ENCODE measurements at places on chromosomes 13 and 19. TPM values are rescaled to one million over a fixed set of nuclear protein-coding genes. Genes with fewer than 3 reads are reported as not detected.

DNA sequence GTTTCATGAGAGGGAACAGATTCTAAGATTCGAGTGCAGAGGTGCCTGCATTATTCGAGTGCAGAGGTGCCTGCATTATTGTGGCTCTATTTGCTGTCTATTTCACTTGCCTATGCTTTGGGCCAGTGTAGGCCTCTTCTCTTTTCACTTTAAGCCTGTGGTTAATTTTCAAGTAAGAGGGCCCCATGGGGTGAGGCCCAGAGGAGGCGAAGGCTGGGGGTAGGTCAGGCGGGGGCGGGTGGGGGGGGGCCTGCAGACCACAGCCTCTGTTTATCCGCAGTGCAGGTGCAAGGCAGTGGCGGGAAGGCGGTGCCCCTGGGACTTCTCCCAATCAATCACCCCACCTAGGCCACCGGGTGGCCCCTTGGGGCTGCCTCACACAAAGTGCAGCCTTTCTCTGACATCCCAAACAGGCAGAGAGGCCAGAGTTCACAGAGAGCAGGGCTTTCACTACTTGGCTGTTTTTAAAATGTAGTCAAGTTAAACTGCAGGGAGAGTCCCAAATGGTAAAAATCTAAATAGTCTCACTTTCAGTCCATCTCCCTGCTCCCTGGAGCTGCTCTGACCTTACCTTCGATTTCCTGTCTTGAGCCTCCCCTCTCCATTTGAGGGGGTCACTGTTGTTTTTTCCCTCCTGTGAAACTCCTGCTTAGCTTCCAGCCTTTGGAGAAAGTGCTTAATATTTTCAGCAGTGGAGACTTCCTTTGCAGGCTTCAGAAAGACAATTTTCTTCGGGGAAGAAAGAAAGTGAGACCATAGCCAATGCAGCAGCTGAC, 249.0 kb downstream of the DLEU7 start:
- no peak for DNase-seq
- H3K4me1 ChIP-seq, result no peaks in the 10 kb centered on the region
- H3K36me3 ChIP-seq, result no peaks in the 10 kb centered on the region
- no peak overlapping the region for H3K4me3 ChIP-seq
- no peaks in the 10 kb centered on the region for H3K27me3 ChIP-seq

DNA sequence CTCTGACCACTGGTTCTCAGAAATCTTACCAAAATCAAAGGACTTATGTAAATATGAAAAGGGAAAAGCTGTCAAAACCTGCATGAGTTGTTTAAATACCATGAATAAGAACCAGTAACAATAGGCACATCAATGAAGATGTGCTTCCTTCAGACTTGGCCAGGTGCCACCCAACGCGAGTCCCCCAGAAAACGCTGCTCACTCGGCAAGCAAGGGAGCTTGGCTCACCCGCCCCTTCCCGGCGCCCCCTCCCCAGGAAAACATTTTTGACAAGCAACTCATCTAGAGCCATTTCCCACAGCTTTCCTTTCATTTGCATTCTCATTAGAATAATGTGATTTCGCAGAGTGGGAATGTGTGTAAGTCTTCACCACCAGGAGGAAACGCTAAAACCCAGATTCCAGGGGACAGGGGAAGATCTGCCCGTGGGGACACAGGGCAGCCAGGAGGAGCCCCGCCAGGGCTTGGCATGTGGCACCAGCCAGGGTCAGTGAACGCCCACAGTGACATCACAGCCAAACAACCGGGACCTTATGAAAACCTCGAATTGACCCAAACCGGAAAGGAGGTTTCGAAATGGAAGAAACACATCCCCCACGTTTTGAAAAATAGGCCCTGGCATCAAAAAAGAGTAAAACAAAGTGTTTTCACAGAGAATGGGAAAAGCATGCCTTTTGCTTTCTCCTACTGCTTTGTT, 366.2 kb upstream of the TSHZ3 start:
- peak overlapping the region; percentile 32 for H3K4me3 ChIP-seq
- no peaks in the 10 kb centered on the region for H3K4me1 ChIP-seq
- DNase-seq, result no peak
- no peaks in the 10 kb centered on the region for H3K27me3 ChIP-seq
- H3K27ac ChIP-seq, result no peak overlapping the region

- no peak overlapping the region for H3K27ac ChIP-seq
- H3K4me3 ChIP-seq, result no peak overlapping the region
Observed at GRCh38 chr19:52584736-52585440, 14.8 kb downstream of the ZNF701 start.

DNA sequence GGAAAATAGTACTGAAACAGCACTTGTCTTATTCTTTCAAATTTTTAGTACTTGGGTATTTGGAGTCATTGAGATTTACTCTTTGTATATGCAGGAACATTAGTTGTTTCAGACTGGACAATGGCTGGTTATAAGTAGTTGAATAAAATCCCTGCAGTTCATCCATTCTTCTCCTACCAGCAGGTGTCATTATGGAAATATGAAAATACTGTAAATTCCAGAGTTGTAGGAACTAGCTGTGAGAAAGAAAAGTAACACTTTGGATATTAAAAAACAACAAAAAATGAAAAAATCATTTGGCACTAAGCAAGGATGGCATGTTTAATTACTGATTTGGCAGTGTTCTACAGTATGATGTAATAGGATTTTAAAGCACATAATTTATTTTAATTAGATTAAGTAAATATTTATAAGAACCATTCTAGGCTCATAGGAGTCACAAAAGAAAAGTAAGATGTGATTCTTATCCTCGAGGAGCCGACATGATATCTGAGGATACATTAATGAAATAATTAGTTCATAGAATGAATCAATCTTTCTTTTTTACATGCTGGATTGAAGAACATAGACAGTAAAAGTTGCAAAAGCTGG, 155.3 kb downstream of the KCNRG start:
- H3K36me3 ChIP-seq, result no peaks in the 10 kb centered on the region
- no peak overlapping the region for H3K27ac ChIP-seq
- no peaks in the 10 kb centered on the region for H3K4me1 ChIP-seq
- H3K4me3 ChIP-seq, result no peak overlapping the region

GRCh38 chr19:49430678-49431329, 5.6 kb downstream of the GFY start:
- no peaks in the 10 kb centered on the region for H3K36me3 ChIP-seq
- peaks cover 17% of the 10 kb centered on the region for H3K27me3 ChIP-seq
- no peak for DNase-seq
- H3K4me3 ChIP-seq, result no peak overlapping the region
- peaks cover 6% of the 10 kb centered on the region for H3K4me1 ChIP-seq

DNA sequence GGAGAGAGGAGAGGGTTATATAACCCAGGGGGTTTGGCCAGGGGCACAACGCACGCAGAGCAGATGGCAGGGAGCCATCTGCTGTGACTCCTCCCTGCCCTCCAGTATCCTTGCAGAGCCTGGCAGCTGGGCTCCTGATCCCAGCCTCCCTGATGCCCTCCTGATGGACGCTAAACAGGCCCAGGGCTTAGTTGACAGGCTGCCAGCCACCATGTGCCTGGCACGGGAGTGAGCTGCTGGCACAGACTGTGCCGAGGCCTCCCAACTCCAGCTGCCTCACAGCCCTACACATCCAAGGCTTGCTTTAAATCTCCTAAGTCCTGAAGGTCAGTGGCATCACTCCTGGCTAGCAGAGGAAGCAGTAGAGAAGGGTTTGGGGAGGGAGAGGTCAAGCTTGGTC, 16.7 kb downstream of the SYDE1 start:
- H3K4me1 ChIP-seq, result no peaks in the 10 kb centered on the region
- H3K27ac ChIP-seq, result peak overlapping the region; percentile 88
- H3K4me3 ChIP-seq, result peak overlapping the region; percentile 76
- no peaks in the 10 kb centered on the region for H3K27me3 ChIP-seq
- DNase-seq, result peak; percentile 76

- no peak overlapping the region for H3K27ac ChIP-seq
- H3K4me3 ChIP-seq, result no peak overlapping the region
- H3K27me3 ChIP-seq, result no peaks in the 10 kb centered on the region
- H3K4me1 ChIP-seq, result no peaks in the 10 kb centered on the region
- H3K36me3 ChIP-seq, result no peaks in the 10 kb centered on the region
Observed at GRCh38 chr19:33208904-33209849, 15.0 kb downstream of the LRP3 start.

ZNF723 gene
- not detected for total RNA-seq

ARMC6 gene
- total RNA-seq, result 29.5 TPM

DNA sequence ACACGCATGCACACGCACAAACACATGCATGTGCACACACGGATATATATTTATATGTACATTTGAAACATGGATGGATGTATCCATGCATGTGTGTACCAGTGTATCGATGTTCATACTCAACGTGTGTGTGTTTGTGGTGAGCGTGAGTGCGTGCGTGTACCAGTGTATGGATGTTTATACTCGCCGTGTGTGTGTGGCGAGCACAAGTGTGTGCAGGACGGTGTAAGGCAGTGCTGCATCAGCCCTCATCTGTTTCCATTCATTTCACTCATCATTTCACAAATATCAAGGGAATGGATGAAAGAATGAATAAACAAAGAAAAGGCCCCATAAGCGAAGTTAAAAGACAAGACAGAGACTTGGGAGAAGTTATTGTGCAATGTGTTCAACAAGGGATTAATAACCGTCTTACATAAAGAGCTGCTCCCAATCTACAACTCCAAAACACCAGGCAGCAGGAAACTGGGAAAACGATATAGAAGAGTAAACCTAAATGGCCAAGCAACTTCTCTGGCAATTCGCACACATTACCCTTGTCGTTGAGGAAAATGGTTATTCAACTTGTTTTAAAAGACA, 21.7 kb upstream of the MIER2 start:
- no peaks in the 10 kb centered on the region for H3K27me3 ChIP-seq
- no peak for DNase-seq
- H3K27ac ChIP-seq, result no peak overlapping the region
- no peak overlapping the region for H3K4me3 ChIP-seq
- H3K4me1 ChIP-seq, result no peaks in the 10 kb centered on the region
- H3K36me3 ChIP-seq, result no peaks in the 10 kb centered on the region

DNA sequence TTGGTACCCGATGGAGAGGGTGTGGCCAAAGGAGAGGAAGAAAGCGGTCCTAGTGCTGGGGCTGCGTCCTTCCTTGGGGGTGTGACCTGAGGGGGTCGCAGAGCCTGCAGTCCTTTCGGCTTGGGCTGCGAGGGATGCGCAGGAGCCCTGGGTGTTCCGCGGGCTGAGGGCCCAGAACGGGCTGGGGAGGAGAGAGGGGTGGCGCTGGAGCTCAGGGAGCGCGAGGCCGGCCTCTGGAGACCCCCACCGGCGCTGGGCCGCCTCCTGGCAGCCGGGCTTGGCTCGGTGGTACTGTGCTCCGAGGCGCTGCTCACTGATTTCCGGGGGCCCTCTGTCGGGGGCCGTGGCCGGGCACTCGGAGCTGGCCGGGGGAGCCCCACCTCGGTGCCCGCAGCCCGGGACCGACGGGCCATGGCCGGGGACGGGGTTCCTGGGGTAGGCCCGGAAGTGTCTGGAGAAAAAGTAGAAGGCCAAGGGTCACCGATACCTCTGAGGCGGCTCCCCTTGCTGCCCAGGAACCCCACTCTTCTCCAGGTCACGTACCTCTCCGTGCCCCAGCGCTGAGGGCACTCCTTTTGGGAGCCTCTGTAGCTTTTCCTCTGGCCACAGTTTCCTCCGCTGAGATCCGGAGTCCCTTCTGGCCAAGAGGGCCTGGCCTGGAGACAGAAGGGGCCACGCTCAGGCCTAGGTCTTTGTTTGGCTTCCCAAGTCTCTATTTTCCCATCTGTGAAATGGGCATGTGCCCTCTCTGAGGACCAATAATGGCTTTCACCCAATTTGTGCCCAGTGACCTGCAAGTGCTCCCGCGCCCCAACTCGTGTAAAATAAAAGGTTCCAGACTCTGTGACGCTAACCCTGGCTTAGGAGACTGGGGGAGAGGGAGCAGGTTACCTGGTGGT, 1.6 kb downstream of the PRR36 start:
- H3K27me3 ChIP-seq, result peaks cover 20% of the 10 kb centered on the region
- H3K4me1 ChIP-seq, result peaks cover 8% of the 10 kb centered on the region
- peak overlapping the region; percentile 54 for H3K4me3 ChIP-seq
- H3K27ac ChIP-seq, result peak overlapping the region; percentile 1
- no peak for DNase-seq

ZNF540 gene
- 6.6 TPM for total RNA-seq

- no peaks in the 10 kb centered on the region for H3K27me3 ChIP-seq
- peaks cover 69% of the 10 kb centered on the region for H3K4me1 ChIP-seq
- no peaks in the 10 kb centered on the region for H3K36me3 ChIP-seq
- DNase-seq, result no peak
- peak overlapping the region; percentile 33 for H3K4me3 ChIP-seq
- H3K27ac ChIP-seq, result peak overlapping the region; percentile 100
Observed at GRCh38 chr19:13057147-13057572, 45.5 kb downstream of the LYL1 start.

DNA sequence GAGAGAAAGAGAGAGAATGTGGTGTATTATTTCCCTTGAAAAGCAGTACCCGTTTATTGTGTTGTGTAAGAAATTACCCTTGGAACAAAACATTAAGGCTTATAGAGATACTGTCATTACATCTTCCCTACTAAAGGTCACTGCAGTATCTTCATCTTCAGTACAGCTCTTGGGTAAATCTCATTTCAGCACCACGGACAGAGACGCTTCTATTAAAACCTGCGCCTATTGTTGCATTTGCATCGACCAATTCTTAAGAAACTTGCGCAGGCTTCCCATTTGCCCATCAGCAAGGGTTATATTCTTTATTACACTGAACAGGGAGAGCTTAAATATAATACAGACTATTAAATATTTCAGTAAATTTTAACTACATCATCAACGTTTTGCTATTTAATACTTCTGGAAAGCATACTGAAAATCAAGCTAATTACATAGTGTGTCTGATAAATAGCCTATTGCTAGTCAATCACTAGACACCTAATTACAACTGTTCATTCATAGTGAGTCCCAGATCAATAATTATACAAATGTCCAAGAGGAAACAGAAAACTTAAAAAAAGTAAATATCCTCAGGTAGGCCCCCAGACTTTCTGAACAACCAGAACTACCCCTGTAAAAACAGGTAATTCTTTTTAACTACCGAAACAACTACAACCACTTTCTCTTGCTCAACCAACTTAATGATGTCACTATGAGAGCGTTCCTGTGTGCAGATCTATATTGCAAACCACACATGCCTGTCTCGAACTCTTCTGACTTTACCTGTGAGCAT, 350.6 kb downstream of the LIG4 start:
- no peaks in the 10 kb centered on the region for H3K36me3 ChIP-seq
- no peak for DNase-seq
- no peak overlapping the region for H3K4me3 ChIP-seq
- peaks cover 45% of the 10 kb centered on the region for H3K27me3 ChIP-seq
- no peak overlapping the region for H3K27ac ChIP-seq

DNA sequence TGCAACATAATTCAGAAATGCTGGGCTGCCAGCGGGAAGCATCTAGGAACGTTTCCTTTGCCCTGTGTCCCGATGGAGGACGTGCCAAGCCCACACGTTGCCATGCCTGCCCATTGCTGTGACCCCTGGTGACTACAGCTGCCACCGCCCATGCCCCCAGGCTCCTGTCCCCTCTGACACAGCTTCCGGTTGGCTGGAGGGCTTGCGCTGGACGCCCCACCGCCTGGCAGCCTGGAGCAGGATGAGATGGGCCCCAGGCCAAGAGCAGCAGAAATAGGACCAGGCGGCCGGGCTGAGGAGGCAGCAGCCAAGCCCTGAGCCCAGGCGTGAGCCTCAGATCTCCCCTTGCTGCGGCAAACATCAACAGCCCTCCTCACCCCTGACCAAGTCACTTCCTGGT, 125.9 kb downstream of the COL4A2 start:
- no peaks in the 10 kb centered on the region for H3K36me3 ChIP-seq
- no peaks in the 10 kb centered on the region for H3K4me1 ChIP-seq
- no peaks in the 10 kb centered on the region for H3K27me3 ChIP-seq
- DNase-seq, result no peak
- no peak overlapping the region for H3K27ac ChIP-seq
- no peak overlapping the region for H3K4me3 ChIP-seq

Measured in breast epithelium (tissue), 4 donors.